ENCODE measurements at places on chromosomes 12 and 14. TPM values are rescaled to one million over a fixed set of nuclear protein-coding genes. Genes with fewer than 3 reads are reported as not detected.

DNA sequence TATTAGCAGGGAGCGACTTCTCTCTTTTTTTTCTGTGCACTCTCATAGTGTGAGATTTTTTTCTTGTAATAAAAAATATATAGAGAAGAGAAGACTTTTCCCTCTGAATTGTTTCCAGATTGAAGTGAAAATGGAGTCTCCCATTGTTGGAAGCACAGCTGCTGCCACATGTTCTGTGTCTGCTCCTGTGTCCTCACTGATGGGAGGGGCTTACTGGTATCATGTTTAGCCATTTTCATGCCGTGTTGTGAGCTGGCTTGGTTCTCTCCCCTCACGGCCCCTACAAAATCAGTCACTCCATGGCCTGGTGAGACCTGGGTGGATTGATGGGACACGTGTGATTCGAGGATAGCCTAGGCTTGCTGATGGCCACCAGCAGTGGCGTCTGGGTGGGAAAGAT is 379.7 kb upstream of the DDHD1 start:
- no peak overlapping the region for H3K27ac ChIP-seq
- no peaks in the 10 kb centered on the region for H3K4me1 ChIP-seq
- H3K4me3 ChIP-seq, result no peak overlapping the region
- H3K36me3 ChIP-seq, result no peaks in the 10 kb centered on the region
- DNase-seq, result no peak

- no peak overlapping the region for H3K4me3 ChIP-seq
- peaks cover 2% of the 10 kb centered on the region for H3K4me1 ChIP-seq
Observed at GRCh38 chr14:20386276-20386855, 26.9 kb downstream of the TEP1 start.

GRCh38 chr12:5516371-5517241 is 84.7 kb downstream of the NTF3 start:
- H3K27me3 ChIP-seq, result no peaks in the 10 kb centered on the region
- H3K27ac ChIP-seq, result no peak overlapping the region
- no peaks in the 10 kb centered on the region for H3K4me1 ChIP-seq
- no peak overlapping the region for H3K4me3 ChIP-seq

DNA sequence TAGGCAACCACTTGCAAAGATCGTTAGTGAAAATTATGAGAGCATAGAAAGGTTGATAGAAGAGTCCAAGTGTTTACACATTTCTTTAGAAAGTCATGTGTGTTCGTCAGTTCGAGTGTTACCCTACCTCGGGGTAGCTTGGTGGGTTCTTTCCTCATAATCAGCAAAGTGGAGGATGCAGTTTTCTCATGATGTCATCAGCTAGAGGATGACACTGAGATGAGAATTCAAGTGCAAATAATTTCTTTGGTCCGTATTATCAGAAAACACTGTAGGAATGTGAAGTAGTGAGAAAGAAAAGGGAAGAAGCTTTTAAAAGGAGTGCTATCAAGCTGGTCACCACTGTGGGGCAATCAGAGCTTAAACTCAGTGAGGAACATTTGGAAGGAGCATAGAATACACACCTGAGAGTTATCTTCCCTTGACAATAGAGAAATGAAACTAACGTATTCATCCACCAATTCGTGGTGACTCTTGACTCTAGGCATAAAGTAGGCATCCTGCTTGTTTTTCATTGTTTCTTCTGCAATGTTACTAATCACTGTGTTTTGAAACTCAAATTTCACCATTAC is 1340.9 kb upstream of the TMEM132C start:
- no peak for DNase-seq
- H3K27ac ChIP-seq, result no peak overlapping the region
- no peaks in the 10 kb centered on the region for H3K36me3 ChIP-seq
- H3K4me1 ChIP-seq, result no peaks in the 10 kb centered on the region
- no peak overlapping the region for H3K4me3 ChIP-seq

DNA sequence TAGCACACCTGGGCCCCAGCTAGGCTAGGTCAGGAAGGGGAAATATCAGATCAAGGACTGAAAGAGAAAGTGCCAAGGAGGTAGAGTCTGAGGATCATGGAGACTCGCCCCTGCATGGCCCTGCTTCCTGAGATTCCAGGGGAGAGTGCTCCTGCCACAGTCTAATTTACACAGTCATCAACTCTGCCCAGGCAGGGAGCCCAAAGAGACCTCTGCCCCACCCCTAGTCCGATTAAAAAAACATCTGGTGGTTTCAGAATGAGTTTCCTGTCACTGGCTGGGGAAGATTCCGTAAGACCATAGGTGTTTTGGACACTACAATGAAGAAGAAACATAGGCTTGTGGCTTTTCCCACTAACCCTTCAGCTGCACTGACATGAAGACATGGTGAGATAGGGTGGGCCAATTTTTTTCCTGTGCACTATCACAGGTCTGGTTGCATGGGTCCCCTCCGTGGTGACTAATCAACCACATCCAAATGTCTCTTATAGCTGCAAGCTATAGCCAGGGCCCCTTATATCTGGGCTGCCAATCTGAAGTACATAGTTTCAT is 31.5 kb upstream of the GZMB start:
- peak overlapping the region; percentile 49 for H3K4me3 ChIP-seq
- peaks cover 90% of the 10 kb centered on the region for H3K4me1 ChIP-seq
- no peaks in the 10 kb centered on the region for H3K27me3 ChIP-seq
- H3K36me3 ChIP-seq, result peaks cover 31% of the 10 kb centered on the region

- no peak overlapping the region for H3K27ac ChIP-seq
- DNase-seq, result no peak
- no peak overlapping the region for H3K4me3 ChIP-seq
- peaks cover 43% of the 10 kb centered on the region for H3K4me1 ChIP-seq
Observed at GRCh38 chr14:99432485-99432884, 48.2 kb downstream of the SETD3 start.

NXPH4 gene
- 0.81 TPM for total RNA-seq

Data from activated CD4-positive, alpha-beta memory T cell treated with anti-CD3 and anti-CD28 coated beads, Interleukin-2, amount 10 ng/mL, durations not matched to agents 7 days and 5 days (primary cell).